Ureter (tissue), 1 donor: ENCODE measurements at places on chromosomes 6 and 20. TPM values are rescaled to one million over a fixed set of nuclear protein-coding genes. Genes with fewer than 3 reads are reported as not detected.

BNIP5 gene
- not detected for total RNA-seq

NNAT gene
- 0.52 TPM for total RNA-seq

SSTR4 gene
- total RNA-seq: not detected

GNAS-AS1 gene
- total RNA-seq: 2.4 TPM

PGM3 gene
- total RNA-seq: 25.3 TPM

MUC22 gene
- not detected for total RNA-seq

ALDH5A1 gene
- 39.6 TPM for total RNA-seq

UTRN gene
- total RNA-seq: 153 TPM

SMPD2 gene
- 15.3 TPM for total RNA-seq

DNA sequence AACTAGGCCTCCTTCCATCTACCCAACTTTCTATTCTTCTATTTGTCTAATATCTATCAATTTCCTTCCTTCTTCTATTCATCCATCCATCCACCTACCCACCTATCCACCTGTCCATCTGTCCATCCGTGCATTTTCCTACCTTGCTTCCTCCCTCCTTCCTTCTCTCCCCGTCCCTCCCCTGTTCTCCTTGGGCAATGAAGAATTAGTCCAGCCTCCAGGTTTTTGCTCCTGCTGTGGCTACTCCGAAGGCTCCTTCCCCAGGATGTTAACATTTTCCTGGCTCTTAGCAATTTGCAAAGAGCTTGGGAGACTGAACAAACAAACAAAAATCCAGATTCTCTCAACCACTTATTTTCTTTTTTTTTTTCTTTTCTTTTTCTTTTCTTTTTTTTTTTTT lies 81.6 kb downstream of the KCNB1 start:
- no peak for DNase-seq

- no peak for DNase-seq
Observed at GRCh38 chr6:55919716-55920308, 44.4 kb upstream of the BMP5 start.

DNA sequence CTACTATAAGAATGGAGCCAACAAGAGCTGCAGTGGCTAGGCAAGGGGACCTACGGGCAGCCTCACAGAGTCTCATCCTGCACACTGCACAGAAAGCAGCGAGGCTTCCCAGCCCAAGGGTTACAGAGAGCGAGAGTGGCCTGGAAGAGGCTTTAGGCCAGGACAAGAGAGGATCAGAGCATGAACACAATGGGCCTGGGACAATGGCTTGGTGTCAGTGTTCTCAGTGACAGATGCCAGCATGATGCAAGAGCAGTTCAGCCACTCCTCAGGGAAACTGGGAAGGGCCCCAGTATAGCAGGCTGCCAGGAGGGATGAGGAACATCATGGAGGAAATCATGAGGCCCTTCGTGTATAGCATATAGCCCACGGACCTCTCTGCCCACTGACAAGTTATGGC lies 108.0 kb downstream of the NUS1 start:
- no peak for DNase-seq

DNA sequence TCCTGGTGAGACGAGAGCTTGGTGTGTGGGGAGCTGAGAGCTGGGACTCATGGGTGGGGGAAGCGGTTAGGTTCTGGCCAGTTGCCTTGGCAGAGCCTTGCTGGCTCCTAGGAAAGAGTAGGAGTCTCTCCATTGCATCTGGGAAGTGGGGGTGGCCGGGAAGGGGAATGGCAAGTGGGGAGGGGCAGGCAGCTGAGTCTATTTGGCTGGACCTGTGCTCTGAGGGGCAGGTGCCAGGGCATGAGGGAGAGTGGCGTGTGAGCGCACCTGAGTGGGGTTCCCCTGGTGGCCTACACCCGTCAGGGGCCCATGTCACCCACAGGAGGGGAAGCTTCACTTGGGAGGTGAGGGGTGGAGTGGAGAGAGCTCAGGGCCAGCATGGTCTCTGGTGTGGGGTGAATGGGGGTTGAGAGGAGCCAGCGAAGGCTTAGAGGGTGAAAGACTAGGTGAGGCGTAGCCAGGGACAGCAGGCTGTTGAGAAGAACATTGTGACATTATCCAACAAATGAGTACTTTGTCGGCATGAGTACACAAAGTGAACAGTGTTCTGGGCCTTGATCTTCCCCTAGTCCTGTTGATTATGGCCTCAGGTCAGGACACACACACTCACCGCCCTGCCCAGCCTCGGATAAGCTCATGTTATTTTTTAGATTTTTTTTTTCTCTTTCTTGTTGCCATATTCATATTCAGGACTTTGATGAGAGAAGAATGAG lies 59.8 kb downstream of the FAM120B start:
- no peak for DNase-seq

DNA sequence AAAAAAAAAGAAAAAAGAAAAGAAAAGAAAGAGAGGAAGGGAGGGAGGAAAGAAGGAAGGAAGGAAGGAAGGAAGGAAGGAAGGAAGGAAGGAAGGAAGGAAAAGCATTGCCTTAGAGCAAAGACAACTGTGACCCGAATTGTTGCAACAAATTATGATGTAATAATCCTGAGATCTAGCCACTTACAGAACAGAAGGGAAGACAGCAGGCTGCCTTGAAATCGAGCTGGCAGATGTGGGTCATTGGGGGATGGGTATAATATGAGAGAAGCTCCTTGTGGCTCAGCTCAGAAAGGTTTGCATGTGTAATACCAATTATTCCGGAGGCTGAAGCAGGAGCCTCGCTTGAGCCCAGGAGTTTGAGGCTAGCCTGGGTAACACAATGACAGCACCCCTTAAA lies 208.1 kb upstream of the PROKR2 start:
- DNase-seq: no peak

DNA sequence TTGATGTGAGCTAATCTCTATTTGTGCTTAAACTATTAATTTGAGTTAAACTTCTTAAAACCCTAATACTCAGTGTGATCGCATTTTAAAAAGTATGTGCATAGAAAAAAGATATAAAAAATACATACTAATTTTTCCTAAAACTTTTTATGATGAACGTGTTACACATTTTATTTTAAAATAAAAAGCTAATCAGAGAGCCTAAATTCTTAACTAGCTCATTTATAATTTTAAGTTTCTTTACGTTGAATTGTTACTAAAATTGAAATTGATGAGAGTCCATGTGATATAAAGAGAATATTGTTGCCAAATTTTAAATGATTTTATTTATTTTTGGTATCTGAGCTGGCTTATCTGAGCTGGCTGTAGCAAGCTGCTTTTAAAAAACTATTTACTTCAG lies 6.6 kb downstream of the MAP3K4 start:
- DNase-seq: no peak

- no peak for DNase-seq
Observed at GRCh38 chr20:45484676-45485075, 15.1 kb downstream of the WFDC2 start.

DNA sequence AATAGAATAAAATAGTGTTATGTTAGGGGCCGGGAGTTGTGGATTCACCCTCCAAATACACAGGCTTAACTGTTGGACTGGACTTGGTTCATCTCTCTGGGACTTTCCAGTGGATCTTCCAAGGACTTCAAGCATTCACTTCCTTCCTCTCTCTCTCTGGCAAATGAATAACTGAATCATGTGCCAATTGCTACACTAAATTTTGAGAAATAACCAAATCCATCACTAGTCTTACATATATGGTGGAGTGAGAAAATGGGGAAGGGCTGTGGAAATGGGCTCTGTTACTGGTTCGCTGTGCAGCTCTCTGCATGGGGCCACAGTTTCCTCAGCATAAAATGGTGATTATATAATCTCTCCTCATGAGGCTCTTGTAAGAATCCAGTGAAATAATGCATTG lies 6.8 kb upstream of the KIAA1755 start:
- no peak for DNase-seq

DNA sequence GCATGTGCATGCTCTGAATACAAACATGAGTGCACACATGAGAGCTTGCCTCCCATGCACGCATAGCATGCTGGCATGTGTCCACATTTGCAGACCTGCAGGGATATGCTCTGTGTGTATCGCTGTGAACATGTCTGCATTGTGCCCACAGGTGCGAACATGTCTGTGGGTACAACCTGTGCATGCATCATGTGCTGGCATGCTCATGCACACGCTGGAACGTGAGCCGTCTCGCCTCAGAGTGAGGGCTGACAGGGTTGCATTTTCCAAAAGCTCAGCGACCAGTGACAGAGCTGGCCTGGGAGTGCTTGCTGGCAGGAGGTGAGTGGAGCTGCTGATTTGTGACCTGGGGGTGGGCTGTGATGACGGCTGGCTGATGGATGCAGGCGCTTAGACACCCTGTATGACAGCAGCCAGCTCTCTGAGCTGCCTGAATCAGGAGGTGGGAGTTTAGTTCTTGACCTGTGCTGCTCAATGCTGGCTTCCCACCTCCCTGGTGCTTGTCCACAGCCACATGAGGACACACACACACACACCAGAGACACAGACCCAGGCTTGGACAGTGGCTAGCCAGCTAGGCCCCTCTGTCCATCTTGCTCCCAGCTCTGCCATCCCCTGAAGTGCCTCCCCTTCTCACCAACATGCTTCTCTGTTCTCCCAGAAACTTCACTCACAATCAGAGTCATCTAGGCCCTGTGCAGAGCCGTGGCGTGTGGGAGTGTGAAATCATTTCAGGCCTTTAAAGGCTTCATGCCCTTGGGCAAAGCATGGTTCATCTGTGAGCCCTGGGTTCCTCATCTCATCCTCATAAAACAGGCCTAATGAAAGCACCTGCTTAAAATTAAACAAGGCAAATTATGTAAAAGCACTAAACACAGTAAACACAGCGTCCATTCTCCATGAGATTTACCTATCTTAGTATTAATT lies 51.4 kb downstream of the CD40 start:
- no peak for DNase-seq

DNA sequence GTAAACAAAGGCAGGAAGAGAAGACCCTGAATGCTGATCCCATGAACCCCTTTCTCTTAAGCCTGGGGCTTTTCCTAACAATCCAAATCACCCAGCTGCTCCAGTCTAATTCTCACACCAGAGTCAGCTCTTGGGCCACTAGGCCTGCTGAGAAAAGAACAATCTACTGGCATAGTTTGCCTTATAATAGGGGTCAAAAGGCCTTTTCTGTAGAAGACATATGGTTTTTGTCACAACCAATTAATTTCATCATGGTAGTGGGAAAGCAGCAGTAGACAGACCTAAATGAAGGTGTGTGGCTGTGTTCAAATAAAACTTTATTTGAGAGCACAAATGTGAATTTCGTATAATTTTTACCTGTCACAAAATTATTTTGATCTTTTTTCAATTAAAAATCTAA lies 994.7 kb upstream of the EPHA7 start:
- DNase-seq: no peak

GRCh38 chr6:18897350-18897749 lies 510.2 kb downstream of the RNF144B start:
- no peak for DNase-seq

DNA sequence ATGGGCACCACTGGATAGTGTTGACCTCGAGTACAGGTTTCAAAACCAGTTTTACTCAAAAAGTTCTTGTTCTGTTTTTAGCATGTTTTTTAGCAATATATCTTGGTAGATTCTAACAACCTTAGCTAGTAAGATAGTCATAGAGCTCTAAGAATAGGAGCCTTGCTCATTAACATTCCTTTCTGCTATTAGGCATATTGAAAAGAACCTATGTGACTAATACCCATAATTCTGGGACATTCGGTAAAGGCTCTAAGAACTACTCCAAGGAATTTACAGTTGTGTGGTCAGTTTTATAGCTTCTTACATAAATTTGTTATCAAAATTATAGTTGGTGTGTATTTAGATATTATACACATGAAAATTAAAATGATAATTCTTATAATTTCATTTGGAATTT lies 11.6 kb downstream of the SLC9A8 start:
- DNase-seq: no peak

- no peak for DNase-seq
Observed at GRCh38 chr6:20238688-20239587, 26.7 kb upstream of the MBOAT1 start.

DNA sequence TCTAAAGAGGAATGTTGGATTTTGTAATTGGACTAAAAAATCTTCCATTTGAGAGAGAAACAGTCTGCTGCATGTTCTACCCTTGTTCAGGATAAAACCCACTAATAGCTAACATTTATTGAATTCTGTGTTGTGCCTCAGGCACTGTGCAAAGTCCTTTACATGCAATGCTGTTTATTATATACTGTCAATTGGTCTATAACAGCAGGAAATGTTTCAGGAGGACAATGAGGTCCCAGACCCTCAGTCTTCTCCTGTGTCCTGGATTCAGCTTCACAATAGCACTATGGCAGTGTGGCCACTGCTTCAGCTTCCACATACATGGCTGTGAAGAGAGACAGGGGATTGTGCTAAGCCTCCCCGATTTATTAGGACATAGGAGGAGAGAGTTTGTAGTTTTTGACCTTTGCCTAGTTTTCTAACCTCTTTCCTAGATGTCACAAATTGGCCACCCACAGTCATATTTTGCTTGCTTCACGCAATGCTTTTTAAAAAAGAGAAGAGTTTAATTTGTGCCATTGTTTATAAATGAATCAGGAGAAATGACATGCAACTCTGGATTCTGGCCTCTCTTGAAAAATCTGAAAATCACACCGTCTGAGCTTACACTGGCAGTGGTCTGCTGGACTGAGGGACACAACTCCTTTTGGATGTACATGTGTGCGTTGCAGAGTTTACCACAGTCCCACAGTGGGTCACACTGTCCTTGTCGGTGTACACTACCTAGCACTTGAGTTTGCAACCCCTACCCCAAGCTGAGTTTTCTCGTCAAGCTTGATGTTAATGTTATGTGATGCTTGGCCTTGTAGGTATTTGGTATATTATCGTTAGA lies 11.3 kb downstream of the PTPN1 start:
- DNase-seq: no peak

DNA sequence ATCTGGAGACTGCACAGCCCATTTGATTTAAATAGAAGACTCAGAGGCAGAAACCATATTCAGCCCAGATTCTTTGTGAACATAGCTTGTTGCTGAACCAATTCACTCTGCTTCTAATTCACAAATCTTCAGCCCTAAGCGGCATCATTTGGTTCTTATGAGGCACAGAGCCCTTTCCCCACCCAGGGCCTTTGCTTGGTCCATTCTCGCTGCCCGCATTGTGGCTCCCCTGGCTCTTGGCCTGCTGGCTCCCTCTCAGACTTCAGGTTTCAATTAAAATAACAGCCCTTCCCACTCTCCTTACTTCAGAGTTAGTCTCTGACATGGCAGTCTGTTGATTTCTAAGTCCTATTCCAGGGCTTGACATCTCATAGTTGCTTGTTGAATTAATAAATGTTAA lies 9.4 kb upstream of the TMEM14A start:
- DNase-seq: no peak
